ENCODE measurements at places on chromosomes 16 and 17.
A peak's percentile ranks its signal among the peaks of the same experiment; 100 is the strongest.

GRCh38 chr17:3575511-3575910 lies 17.9 kb upstream of the TRPV3 start:
- DNase-seq: no peak

GRCh38 chr16:23673971-23674614 lies 4.6 kb upstream of the PLK1 start:
- no peak for DNase-seq

DNA sequence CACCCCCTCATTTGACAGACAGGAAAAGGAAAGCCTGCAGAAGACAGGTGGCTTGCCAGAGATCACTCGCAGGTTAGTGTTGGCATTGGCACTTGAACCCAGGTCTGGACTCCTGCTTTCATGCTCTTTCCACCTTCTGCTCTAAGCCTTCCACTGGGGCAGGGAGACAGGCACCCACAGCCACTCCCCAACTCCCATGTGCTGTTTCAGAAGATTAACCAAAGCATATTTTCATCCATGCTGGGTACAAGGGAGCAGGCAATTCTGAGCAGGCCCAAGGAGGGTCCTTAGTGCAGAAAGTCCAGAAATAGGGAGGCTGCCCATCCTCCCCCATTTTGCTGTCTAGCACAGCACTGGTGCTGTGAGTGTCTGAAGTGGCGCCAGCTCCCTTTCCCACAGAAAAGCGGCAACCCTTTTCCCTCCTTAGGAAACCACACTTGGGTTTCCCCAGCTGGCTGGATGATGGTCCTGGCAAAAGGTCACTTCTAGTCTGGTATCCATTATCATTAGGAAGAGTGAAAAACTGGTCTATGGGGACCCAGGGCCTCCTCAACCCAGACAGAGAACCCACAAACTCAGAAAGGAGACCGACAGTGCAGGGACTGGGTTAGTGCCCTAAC lies 2.0 kb upstream of the CAVIN1 start:
- no peak for DNase-seq

DNA sequence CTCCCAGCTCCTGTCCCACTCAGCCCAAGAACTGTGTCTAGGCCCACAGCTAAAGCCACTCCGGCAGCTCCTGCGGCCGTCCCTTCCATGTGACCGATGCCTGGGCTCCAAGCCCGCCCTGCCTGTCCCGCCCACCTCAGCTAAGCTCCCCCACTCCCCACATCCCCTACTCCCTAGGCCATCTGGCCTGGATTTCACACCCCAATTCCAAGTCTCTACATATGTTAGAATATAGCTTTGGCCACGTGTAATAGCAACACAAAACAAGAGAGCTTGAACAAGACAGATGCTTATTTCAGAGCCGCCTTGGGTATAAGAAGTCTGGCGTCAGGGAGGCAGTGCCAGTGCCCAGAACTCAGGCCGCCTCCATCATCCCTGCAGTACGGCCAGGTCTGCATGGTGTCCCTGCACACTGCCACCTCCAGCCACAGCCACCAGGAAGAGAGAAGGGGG lies 30.0 kb upstream of the USP22 start:
- DNase-seq: no peak

DNA sequence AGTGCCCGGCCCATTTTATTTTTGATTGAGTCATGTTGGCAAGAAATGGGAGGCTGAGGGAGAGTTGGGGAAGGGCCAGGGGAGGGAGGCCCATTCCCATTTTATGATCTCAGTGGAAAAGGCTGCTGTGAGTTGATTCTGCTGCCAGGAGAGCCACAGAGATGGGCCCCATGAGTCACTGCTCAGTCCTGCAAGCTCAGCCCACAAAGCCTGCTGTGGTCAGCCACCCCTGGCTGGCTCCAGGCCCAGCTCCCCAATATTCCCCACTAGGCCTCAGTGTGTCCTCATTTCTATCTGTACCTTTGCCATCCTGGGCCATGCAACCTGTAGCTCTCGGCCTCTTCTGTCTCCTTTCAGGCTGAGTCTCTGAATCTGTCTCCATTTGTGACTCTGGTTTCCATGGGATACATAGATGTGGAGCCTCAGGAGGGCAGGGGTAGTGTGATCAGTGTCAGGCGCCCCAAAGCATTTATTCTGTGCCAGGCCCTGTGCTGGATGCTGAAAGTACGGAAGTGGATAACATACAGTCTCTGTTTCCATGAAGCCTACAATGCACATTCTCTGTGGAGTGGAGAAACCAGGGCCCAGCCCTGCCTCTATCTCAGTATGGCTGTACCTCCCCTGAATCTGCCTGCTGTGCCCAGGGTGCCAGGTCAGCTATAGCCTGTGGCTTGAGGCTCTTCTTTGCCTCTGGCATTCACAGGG lies 1.9 kb upstream of the PLEKHG4 start:
- DNase-seq: no peak

GRCh38 chr17:50635982-50636803 lies 1.5 kb downstream of the ABCC3 start:
- no peak for DNase-seq

DNA sequence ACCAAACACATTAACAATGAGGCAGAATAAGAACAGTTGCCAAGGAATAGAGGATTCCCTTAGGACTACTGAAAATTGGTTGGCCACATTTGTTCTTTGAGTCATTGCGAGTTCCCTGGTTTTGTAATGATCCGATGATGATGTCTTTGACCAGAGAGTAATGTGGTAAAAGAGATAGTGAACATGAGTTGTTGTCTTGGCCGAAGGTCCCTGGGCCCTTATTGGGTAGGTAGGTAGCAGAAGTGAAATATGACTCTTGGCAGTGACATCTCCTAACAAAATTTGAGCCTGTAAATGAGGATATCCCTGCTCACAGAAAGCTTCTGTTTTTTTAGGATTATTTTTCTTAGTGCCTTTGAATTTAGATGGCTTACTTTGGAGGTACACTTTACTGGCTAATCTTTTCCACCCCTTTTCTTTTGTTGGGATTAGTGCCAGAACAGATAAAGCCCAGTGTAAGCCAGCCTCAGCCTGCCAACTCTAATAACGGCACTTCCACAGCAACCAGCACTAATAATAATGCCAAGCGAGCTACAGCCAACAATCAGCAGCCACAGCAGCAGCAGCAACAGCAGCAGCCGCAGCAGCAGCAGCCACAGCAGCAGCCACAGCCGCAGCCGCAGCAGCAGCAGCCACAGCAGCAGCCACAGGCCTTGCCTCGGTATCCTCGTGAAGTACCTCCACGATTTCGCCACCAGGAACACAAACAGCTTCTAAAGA lies 47.2 kb downstream of the TNRC6A start:
- DNase-seq: no peak

DNA sequence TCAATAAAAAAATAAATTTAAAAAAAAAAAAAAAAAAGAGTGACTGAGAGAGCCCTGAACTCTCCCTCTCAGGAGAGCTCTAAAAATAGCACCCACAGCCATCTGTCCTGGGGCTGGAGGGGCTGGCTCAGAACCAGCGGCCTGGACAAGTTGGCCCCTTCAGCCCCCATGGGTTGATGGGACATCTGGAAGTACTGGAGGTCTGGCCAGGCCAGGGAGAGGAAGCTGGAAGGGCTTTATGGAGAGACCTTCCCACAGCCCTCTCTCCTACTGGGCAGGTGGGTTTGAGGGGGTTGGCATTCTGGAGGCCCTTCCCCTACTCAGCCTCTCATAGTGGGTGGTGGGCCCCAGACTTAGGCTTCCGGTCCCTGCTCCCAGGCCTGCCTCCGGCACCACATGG lies 93.7 kb upstream of the TMEM97 start:
- DNase-seq: no peak

DNA sequence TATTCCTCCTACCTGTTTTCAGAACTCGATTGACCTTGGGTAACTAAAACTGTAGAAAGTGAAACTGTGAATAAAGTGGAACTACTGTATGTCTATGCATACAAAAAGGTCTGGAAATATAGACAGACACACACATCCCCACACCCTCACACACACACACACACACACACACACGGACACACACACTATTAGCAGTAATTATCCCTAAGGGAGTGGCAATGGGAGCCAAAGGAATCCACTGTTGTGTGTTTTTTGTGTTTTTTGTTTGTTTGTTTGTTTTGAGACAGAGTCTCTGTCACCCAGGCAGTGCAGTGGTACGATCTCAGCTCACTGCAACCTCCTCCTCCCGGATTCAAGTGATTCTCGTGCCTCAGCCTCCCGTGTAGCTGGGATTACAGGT lies 26.6 kb upstream of the SRCIN1 start:
- DNase-seq: no peak

GRCh38 chr17:173166-173911 lies 8.1 kb downstream of the DOC2B start:
- DNase-seq: no peak

GRCh38 chr17:33962857-33963655 lies 292.0 kb upstream of the CCL2 start:
- no peak for DNase-seq

DNA sequence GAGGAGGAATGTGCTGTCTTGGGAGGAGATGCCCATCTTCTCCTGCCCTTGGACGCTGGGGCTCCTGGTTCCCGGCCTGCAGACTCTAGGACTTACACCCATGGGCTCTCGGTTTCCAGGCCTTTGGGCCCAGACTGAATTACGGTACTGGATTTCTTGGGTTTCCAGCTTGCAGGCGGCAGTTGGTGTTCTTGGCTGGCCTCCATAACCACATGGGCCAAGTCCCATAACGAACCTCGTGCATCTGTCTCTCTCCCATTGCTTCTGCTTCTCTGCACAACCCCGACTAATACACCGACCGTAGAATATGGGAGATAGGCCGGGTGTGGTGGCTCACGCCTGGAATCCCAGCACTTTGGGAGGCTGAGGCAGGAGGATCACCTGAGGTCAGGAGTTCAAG lies 162.6 kb downstream of the SDK2 start:
- no peak for DNase-seq

- DNase-seq: no peak
These were observed 9.5 kb downstream of the IRF8 start for GRCh38 chr16:85908444-85908843.

GRCh38 chr16:47949714-47950113 lies 206.1 kb downstream of the ABCC12 start:
- DNase-seq: no peak

- DNase-seq: no peak
These were observed 108.3 kb upstream of the GPR139 start for GRCh38 chr16:20181949-20182348.

- DNase-seq: peak; percentile 66
These were observed 156.7 kb downstream of the ZNF423 start for GRCh38 chr16:49698931-49699840.

- DNase-seq: no peak
These were observed 68.7 kb downstream of the WSCD1 start for GRCh38 chr17:6138761-6139446.

DNA sequence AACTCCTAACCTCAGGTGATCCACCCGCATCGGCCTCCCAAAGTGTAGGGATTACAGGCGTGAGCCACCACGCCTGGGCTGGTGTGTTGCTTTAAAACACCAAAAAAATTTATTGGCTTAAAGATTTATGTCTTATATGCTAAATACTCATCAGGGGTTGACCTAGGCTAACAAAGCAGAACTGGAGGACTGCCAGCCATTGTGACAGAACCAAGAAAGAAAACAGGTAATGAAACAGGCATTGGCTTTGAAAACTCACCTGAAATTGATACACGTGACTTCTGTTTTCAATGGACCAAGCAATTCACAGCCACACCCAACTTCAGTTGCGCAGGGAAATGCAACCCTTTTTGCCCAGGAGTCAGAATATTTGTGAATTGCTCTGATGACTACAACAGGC lies 4.9 kb upstream of the PHAF1 start:
- no peak for DNase-seq

- no peak for DNase-seq
These were observed 14.3 kb downstream of the ITGAD start for GRCh38 chr16:31407406-31407805.

GRCh38 chr17:8904201-8904600 lies 36.7 kb upstream of the PIK3R6 start:
- no peak for DNase-seq

DNA sequence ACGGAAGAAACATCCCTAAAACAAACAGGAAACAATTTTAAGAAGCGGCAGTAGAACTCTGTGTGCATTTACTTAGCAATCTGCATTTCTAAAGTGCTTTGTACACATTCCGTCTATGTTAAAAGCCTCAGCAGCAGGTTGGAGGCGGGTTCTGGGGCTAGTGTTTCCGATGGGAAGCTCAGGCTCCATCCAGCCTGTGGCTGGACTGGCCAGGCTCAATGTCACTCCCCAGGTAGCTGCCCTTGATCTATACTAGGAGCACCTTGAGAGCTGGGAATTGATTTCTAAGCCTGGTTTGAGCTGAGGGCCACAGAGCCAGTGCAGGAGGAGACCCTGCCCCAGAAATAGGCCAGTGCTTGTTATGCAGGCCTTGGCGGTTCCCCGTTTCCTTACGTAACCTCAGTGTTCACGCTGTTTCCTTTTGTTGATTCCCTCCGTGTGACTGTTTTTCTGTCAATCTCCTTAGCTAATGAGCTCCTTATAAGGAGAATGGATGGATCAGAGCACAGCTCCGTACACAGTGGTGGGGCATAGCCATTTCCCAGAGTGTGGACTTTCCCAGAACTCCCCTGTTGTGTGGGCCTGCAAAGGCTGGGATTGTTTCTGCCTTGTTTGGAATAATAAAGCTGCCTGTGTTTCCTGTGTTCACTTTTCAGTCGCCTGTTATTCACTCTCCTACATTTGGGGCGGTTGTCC lies 21.4 kb downstream of the ADORA2B start:
- peak; percentile 33 for DNase-seq

DNA sequence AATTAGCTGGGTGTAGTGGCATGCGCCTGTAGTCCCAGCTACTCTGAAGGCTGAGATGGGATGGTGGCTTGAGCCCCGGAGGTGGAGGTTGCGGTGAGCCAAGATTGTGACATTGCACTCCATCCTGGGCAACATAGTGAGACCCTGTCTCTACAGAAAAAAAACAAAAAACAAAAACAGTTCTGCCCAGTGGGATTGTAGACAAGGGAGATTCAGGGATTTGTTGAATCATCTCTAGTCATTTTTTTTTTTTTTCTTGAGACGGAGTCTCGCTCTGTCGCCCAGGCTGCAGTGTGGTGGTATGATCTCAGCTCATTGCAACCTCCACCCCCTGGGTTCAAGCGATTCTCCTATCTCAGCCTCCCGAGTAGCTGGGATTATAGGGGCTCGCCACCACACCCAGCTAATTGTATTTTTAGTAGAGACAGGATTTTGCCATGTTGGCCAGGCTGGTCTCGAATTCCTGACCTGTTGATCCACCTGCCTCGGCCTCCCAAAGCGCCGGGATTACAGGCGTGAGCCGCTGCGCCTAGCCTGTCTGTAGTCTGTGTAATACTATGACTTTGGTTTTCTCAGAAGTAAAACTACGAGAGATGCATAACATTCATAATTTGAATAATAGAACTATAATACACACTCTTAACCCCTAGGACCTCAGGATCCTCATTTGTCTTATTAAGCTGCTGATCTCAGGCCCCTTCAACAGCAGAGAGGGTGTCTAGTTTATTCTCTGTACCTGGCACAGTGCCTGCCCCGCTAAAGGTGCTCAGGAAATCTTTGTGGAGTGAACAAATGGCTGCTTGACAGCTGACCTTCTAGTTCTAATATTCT lies 1.4 kb downstream of the TEN1 start:
- no peak for DNase-seq

DNA sequence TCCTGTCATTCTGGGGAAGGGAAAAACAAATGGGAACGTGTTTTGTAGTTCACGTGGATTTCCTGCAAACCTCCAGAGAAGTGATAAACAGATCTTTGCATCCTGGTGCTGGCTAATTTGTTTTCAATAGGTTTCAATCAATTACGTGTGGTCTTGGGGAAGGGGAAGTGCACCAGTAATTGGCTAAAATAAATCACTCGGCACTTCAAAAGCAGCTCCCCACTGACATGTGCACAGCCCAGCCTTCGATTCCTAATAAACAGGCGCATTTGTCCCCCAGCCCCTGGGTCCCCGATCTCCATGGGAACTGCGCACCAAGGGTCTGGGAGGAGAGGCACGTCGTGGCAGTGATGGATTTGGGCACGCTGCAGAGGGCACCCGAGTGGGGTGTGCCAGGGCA lies 112.9 kb upstream of the GSE1 start:
- DNase-seq: no peak

All from NCI-H2081 (cell line).